ENCODE measurements at places on chromosomes 2 and 18. TPM values are rescaled to one million over a fixed set of nuclear protein-coding genes. Genes with fewer than 3 reads are reported as not detected.

DNA sequence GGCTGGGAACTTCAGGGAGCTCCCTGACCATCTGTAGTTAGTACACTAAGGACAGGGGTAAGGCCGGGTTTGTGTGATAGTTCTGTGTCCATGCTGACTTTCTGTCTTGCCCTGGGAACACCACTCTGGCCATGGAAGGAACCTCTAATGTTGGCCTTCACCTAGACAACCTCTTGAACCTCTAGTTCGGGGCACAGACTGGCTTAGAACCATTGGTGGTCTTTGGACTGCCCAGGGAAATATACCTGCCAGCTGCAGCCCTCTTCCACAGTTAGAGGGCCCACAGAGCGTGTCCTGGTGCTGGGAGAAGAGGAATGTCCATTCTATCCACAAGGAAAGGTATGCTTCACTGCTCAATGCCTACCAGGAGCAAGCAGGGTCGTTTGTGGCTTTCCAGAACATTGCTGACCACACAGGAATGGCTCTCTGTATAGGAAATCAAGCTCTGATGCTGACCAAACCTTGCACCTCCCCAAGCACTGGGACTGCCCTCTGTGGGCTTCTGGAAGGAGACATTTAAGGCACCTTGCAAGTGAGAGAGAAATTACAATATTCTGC, 318.8 kb upstream of the EPAS1 start:
- DNase-seq, result no peak

- DNase-seq, result peak; percentile 87
These were observed 2.4 kb downstream of the SMCHD1 start for GRCh38 chr18:2657788-2658458.

DNA sequence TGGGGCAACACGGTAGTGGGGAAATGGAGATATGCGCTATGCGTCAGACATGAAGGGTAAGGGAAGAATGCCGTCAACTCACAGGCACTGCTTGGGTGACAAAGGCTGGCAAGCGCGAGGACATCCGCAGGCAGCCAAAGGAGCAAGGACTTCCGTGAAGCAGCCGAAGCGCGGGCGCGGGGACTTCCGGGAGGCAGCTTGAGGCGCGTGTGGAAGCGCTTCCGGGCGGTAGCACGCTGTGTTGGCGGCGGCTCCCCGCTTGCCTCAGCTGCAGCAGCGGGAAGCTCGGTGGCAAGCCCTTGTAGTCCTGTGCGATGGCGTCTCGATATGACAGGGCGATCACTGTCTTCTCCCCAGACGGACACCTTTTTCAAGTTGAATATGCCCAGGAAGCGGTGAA, at the start of gene PSMA8:
TSS of gene PSMA8 (plus strand) at position 218 of the 400 bp plus-strand sequence. CDS start at position 315, 97 bp downstream.
- DNase-seq, result peak; percentile 1

GRCh38 chr18:61992923-61993322, 100.1 kb upstream of the RNF152 start:
- DNase-seq, result no peak

REL gene
- 12.8 TPM for total RNA-seq

SPATA3 gene
- not detected for total RNA-seq

DNA sequence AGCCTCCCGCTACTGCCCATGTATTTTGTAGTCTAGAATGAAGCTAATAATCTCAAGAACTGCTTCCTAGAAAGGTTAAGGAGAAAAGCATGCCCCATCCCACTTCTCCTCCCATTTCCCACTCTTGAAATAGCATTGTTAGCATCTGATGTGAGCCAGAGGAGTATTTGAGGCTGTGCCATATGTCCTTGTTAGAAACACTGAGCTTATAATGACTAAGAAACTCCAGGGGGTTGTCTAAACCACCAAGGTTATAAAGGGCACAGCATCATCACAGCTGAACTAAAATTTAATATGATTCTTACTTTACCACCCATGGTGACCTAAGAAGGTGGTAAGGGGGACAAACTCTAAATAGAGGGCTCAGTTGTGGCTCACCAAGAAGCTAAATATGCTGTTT, 16.6 kb downstream of the TSPYL6 start:
- no peak for DNase-seq

MRPL19 gene
- 50.4 TPM for total RNA-seq

KANSL3 gene
- total RNA-seq, result 36.9 TPM

E2F6 gene
- total RNA-seq, result 15.7 TPM

GRCh38 chr2:104638190-104638858, 215.6 kb upstream of the POU3F3 start:
- DNase-seq, result no peak

- DNase-seq, result peak; percentile 87
These were observed 247.4 kb downstream of the XIRP2 start for GRCh38 chr2:167135706-167136105.

LOXL3 gene
- 0.95 TPM for total RNA-seq

GRCh38 chr2:168136392-168136977, 110.9 kb downstream of the STK39 start:
- DNase-seq, result peak; percentile 57

DQX1 gene
- 0.69 TPM for total RNA-seq

DNA sequence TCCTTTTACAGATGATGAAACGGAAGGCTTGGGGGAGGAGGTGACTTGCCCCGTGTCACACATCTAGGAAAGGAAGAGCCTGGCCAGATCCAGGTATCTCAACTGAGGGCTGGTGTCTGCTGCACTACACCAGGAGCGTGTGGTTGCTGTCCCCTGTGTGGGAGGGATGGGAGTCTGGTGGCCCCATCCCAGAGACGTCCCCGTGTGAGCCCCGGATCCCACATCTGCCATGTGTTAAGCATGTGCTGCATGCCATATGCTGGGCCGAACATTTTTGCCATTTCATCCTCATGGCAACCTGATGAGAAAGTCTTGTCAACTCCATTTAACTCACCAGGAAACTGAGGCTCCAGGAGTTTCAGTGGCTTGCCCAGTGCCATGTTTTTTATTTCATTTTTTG, 4.2 kb downstream of the GAREM2 start:
- no peak for DNase-seq

RGPD3 gene
- not detected for total RNA-seq

MC5R gene
- total RNA-seq, result not detected

LIPG gene
- 96.2 TPM for total RNA-seq

DNA sequence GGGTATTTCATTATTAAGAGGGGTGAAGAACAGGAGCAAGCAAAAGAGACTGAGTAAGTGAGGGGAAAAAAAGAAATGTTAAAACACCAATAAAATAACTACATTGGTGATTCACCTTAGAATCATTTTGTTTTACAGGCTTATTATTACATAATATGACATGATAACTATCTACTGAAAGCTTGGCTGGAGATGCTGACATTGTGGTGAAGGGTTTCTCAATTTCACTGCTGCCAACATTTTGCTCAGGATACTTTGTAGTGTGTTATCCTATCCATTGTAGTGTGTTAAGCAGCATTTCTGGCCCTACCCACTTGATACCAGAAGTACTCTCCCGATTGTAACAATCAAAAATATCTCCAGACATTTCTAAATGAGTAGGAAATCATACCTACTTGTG, 1564.6 kb upstream of the NXPH2 start:
- no peak for DNase-seq

GRCh38 chr2:49514201-49514600, 359.9 kb upstream of the FSHR start:
- no peak for DNase-seq

- DNase-seq, result peak; percentile 20
These were observed 23.7 kb upstream of the MYO5B start for GRCh38 chr18:50218432-50219197.

GRCh38 chr2:216533609-216534008, 35.0 kb downstream of the RPL37A start:
- no peak for DNase-seq

DNA sequence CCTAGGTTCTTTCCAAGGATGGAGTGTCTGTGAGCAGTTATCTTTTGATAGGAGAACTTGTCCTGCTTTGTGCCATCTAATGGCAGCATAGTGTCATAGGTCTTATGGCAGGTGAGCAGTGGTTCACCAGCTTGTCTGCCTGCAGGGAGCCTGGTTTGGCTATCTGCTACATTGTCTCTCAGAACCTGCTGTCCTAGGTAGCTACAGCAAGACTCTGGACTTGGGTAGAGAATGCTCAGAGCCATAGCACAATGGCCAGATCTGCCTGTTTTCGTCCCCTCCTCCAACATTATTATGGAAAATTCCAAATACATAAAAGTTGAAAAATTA, 28.3 kb downstream of the AGFG1 start:
- no peak for DNase-seq

ELAC1 gene
- total RNA-seq, result 6.0 TPM

IL36A gene
- not detected for total RNA-seq

C2orf78 gene
- total RNA-seq, result not detected

DNA sequence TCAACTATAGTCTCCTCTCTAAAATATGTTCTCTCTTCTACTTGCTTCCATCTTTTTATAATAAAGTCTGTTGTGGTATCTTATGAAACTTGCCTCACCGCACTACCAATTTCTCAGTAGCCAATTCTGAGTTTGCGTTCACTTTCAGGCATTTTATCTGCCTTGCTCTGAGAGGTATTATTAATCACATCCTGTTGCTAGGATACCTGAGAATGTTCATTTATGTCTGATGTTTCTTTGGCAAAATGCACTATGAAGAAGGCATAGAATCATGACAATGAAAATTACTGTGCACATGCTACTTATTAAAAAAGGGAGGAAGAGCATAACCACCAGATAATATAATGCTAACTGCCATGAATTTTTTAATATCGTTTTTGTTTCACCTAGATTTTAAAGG, 130.2 kb downstream of the CHST9 start:
- DNase-seq, result no peak

AAK1 gene
- 116 TPM for total RNA-seq

- DNase-seq, result no peak
These were observed 42.4 kb downstream of the SP3 start for GRCh38 chr2:173922760-173923159.

ANTXR1 gene
- 10.7 TPM for total RNA-seq

RAMP1 gene
- not detected for total RNA-seq

PROC gene
- total RNA-seq, result not detected

GRCh38 chr2:30915486-30915885, 108.2 kb upstream of the CAPN13 start:
- DNase-seq, result no peak

- DNase-seq, result no peak
These were observed 111.9 kb downstream of the PDCL3 start for GRCh38 chr2:100674666-100675065.

DNA sequence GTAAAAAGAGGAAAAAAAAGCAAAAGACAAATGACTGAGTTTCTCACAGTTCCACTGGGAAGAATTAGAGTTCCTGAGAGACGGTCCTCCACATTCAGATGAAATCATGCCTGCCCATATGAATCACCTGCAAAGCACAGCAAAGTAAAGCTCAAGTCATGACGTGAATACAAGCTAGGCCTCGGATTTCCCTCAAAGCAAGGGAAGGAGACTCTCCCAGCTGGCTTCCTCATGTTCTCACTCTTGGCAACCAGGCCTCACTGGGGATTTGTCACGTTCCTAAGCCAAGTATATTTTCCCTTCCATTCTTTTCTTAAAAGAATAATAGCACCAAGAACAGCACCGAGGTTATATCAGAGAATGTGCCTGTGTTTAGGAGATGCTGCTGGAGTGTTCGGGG, 47.0 kb downstream of the CYP27C1 start:
- peak; percentile 33 for DNase-seq

DNA sequence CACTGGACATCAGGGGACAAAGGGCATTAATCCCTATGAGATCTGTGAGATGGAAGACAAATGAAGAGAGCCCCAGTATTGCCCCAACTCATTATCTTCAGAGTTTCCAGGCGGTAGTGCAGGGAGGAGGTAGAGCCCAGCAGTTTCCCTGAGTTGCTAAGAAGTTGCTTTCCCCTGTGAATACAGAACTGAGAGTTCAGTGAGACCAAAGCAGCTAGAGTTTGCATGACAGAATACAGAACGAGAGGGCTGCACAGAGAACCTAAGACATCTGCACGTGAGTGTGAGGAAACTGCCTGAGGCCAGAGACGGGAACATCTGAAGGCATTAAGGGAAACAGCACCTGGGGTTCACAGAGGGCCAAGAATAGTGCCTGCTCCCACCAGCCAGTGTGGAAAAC, 18.1 kb upstream of the PGAP1 start:
- no peak for DNase-seq

GRCh38 chr2:214679736-214680135, 129.7 kb downstream of the BARD1 start:
- DNase-seq, result no peak

SERPINB3 gene
- not detected for total RNA-seq

PRKRA gene
- total RNA-seq, result 46.6 TPM

DNA sequence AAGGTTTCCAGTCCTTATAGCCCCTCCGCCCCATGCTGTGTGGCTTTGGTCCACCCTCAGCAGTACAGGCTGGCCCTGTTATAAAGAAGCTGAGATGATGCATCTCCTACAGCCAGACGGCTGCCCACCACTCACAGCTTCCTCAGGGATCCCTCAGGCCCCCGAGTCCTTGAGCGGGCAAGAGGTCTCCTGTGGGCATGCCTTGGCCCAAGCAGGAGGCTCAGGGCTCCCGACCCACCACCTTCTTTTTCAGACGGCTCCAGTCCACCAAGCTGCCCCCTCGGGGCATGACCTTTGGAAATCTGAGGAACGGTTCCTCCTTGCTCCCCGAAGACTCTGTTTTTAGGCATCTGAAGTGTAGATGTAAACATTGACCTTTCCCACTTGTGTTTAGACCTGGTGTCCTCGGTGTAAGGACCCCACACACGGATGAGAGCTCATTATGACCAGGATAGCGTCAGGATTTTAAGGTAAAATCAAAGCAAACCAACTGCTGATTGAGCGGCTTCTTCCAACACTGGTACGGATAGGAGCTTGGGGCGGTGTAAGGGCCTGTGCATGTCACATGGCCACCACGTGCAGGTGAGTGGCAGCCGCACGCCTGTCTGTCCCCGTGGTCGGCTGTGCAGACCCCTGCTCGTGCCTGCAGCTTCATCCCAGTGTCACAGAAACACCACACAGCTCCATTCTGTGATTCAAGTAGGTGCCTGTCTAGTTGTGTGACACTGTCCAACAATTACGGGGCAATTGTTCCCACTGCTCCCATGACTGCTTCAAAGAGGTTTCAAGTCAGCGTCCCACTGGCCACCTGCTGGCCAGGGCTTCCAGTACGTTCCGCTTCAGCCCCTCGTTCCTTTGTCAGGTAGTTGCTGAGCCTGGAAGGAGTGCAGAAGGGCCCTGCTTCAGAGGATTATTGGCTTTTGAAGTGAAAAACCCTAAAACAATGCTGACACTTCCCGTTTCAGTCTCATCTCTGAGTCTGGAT, 74.7 kb downstream of the NDUFA10 start:
- DNase-seq, result no peak

RAX gene
- not detected for total RNA-seq

- DNase-seq, result peak; percentile 62
These were observed 194.1 kb downstream of the SS18 start for GRCh38 chr18:25896178-25896780.

RIT2 gene
- total RNA-seq, result not detected

Measured in endothelial cell of umbilical vein (primary cell).